Stimulated activated CD4-positive, alpha-beta T cell treated with anti-CD3 and anti-CD28 coated beads, Interleukin-1b, Interleukin-23, amount 100 ng/mL, for 1 hour (primary cell): ENCODE measurements at places on chromosomes 3 and 15.

GRCh38 chr3:45946307-45946706, 3.0 kb downstream of the CXCR6 start:
- DNase-seq, result no peak

DNA sequence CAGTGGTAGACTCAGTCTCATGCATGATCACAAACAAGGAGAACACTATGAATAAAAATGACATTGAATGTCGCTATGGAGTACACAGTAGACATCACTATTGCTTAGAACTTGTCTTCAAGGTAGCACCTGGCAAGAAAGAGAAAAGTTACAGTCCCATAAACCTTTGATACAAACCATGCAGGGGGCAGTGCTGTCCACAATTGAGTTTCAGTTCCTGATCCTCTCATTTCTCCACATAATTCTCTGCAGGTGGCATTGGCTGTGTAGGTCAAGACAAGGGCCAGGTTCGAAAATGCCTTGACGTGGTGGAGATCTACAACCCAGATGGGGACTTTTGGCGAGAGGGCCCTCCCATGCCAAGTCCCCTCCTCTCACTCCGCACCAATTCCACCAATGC, 47.9 kb downstream of the KBTBD12 start:
- no peak for DNase-seq

GRCh38 chr15:85667491-85668424, 127.0 kb downstream of the KLHL25 start:
- DNase-seq, result peak; percentile 7

DNA sequence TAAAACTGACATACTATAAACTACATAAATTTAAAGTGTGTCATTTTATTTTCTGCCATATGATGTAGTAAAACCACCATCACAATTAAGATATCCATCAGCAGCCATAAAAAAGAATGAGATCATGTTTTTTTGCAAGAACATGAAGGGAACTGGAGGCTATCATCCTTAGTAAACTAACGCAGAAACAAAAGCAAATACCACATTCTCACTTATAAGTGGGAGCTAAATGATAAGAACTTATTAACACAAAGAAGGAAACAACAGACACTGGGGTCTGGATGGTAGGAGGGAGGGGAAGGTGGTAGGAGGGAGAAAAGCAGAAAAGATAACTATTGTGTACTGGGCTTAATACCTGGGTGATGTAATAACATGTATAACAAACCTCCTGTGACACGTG, 24.6 kb downstream of the CCDC14 start:
- DNase-seq, result no peak

DNA sequence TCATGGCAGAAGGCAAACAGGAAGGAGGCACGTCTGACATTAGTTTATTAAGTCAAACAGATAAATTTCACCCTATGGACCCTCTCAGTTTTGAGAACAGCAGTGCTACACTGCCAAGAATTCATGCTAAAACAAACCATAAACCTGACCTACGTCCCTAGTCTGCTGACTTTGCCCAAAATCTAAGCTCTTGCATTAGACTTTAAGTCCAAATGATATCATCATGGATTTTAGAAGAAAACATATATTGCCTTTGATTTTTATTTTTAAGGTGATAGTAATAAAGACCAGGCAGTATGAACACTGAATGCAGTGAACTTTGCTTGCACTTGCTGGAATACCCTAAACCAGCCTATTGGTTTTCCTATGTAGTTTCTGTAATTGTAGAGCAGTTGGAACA, 79.6 kb upstream of the GADL1 start:
- DNase-seq, result no peak

DNA sequence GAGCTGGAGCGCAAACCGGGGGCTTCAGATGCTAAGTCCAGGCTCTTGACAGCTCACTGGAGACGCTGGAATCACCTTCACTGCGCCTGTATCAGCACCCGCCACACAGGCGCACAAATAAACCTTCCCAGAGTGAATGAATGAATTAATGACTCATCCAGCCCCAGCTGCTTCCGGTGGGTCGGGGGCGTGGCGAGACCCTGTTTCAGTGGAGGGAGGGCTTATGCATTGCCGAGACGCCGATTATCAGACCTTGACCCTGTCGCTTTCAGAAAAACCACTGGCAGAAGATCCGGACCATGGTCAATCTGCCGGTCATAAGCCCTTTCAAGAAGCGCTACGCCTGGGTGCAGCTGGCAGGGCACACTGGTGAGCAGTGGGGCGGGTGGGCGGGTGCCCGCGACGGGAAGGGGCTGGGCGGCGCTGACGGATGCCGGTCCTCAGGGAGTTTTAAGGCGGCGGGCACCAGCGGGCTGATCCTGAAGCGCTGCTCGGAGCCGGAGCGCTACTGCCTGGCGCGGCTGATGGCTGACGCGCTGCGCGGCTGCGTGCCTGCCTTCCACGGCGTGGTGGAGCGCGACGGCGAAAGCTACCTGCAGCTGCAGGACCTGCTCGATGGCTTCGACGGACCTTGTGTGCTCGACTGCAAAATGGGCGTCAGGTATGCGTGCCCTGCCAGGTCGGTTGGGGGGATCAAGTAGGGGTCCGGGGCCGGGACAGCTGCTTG, 7.7 kb downstream of the ITPKA start:
- no peak for DNase-seq

GRCh38 chr3:58639001-58639400, 27.6 kb downstream of the FAM3D start:
- DNase-seq, result no peak

GRCh38 chr3:59877263-59878037, 827.6 kb upstream of the CFAP20DC start:
- DNase-seq, result no peak

DNA sequence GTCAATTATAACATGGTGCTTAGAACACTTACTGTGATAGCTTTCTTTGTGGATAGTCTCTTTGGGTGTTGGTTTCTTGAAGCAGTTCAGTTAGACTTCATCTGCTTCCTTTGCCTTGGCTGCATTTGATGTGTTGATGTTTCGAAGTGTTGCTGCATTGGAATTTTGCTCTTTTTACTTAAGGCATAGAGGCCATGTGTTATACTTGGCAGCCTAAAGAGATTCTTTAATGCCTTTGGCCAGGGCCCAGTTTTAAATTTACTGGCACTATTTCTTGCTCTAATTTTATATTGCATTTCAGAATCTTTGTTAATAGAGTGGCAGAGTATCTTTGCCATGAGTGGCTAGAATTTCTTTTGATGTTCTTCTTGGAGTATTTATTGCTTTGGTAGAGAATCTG, 21.2 kb downstream of the NR1D2 start:
- DNase-seq, result no peak

GRCh38 chr3:128067489-128067888, 15.3 kb downstream of the SEC61A1 start:
- no peak for DNase-seq

DNA sequence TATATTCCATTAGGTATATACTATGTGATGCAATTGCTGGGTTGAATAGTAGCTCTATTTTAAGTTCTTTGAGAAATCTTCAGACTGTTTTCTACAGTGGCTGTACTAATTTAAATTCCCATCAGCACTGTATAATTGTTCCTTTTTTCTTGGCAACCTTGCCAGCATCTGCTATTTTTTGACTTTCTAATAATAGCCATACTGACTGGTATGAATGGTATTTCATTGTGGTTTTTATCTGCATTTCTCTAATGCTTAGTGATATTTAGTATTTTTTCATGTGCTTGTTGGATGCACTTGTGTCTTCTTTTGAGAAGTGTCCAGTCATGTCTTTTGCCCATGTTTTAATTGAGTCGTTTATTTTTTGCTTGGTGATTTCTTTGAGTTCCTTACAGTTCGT, 145.1 kb upstream of the PLSCR5 start:
- no peak for DNase-seq

GRCh38 chr3:186510374-186511079, 33.7 kb downstream of the CRYGS start:
- no peak for DNase-seq

GRCh38 chr3:14768182-14768790, 50.5 kb upstream of the FGD5 start:
- DNase-seq, result no peak

- DNase-seq, result no peak
Measured at GRCh38 chr15:101511717-101512116, 22.2 kb upstream of the PCSK6 start.

DNA sequence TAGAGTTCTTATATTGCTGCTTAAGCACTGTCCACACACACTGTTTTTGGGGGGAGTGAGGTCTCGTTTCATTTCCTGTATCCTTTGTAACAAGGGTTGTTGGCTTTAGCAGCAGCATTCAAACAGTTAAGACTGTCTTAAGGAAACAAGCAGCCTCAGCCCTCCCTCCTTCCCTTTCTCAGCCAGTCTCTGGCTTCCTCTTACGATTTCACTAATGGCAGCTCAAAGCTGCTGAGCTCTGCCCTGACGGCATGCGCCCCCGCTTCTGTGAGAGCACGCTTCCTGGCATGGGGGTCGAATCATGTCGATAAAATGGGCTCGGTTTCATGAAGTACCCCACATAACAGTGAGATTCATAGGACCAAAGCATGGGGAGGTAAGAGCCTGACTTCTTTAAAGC, 105.0 kb downstream of the KLHL25 start:
- DNase-seq, result no peak

GRCh38 chr15:85470563-85471271, 90.3 kb downstream of the AKAP13 start:
- no peak for DNase-seq

DNA sequence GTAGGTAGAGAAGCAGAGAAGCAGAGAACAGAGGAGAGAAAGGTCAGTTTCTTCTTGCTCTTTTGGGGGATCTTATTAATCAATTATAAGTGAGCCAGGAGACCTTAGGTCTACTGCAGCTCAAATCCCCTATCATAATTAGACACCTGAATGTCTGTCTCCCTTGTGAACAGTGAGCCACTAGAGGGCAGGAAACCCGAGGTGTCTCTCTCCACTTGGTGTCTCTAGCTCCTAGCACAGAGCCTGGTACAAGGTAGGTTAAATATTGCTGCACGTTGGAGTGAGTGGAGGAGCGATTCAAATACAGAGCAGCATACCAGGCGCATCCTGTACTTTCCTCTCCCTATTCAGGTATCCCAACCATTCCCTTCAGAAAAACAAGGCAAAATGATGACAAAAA, 2.0 kb upstream of the ST8SIA2 start:
- DNase-seq, result no peak

DNA sequence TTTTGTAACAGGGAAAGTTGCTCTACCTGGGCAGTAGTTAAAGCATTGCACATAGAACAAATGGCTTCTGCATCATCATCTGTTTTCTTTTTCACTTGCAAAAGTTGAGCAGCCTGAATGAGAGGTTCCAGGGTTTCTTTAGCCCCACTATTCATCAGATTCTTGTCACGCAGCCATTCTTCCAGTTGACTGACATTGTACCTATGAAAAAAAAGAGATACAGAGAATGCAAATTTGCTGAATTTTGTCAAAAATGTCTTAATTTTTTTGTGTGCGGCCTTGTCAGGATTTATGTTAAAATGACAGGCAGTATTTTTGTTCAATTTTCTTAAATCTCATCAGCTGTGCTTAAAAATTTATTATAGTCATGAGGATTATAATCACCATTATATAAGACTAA, 21.4 kb upstream of the MYO5C start:
- DNase-seq, result no peak

DNA sequence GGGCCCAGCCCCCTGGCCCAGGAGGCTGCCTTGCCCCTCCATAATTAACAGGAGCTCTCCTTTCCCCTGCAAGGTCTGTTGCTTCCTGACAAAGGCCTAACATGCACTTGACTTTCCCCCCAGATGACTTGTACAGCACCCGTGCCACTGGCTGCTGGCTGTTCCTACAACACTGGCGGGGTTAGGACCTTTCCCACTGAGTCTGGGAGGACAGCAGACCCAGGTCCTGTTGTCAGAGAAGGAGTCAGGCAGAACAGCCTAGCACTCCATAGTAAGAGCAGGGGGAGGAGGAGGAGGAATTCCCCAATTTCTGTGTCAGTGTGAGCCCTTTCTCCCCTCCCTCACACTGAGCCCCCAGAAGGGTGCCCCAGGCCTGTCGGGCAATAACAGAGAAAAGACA, 99.2 kb downstream of the CORO2B start:
- no peak for DNase-seq

DNA sequence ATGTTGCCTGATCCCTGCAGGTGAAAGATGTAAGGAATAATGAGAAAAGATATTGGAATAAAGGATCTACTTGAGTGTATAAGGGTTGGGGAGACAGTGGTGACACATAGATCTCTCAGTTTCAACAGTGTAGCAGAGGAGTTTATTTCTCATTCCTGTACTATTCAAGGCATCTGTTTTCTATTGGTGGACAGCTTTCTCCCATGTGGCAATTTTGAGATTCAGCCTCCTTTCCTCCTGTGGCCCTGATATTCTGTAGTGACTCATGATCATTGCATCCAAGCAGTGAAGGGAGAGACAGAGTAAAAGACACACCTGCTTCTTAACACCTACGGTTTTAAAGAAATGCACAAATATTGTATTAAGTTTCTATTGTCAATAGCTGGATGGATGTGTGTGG, 327.6 kb downstream of the GRM7 start:
- no peak for DNase-seq

DNA sequence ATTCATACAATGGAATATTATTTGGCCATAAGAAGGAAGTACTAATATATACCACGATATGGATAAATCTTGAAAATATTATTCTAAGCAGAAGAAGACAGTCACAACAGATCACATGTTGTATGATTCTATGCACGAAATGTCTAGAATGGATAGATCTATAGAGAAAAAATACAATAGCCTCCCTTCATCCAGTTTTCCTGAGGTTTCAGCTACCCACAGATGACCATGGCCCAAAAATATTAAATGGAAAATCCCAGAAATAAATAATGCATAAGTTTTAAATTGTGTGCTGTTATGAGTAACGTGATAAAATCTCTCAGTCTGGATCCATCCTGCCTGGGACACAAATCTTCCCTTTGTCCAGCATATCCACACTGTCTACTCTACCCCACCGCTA, 162.2 kb upstream of the ST8SIA2 start:
- no peak for DNase-seq

DNA sequence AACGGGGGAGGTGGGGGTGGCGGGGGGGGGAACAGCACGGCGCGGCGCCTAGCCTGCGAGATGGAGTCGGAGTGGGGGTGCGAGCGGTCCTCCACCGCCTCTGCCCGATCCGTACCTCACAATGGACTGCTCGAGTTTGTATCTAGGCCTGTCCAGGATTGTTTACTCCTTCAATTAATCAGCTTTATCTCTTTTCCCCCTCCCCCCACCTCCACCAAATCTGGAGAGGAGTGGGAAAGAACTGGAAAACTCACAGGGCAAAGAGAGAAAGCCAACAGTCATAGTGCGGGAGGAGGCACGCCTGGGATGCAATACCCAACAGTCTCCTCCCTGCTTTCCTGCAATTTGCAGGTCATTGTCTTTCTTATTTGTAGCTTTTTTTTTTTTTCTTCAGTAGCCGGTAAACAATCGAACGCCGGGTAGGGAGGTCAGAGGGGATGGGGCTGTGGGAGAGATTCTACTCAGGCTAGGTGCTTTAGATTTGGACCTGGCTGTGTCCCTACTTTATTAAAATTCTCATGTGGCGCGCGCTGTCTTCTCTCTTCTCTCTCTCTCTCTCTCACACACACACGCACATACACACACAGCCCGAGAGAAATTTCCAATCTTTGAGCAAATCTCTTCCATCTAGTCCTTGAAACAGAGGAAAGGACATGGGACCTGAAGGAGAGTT, 6.9 kb upstream of the MEIS2 start:
- DNase-seq, result no peak
